ENCODE measurements at places on chromosomes 12 and 14.

DNA sequence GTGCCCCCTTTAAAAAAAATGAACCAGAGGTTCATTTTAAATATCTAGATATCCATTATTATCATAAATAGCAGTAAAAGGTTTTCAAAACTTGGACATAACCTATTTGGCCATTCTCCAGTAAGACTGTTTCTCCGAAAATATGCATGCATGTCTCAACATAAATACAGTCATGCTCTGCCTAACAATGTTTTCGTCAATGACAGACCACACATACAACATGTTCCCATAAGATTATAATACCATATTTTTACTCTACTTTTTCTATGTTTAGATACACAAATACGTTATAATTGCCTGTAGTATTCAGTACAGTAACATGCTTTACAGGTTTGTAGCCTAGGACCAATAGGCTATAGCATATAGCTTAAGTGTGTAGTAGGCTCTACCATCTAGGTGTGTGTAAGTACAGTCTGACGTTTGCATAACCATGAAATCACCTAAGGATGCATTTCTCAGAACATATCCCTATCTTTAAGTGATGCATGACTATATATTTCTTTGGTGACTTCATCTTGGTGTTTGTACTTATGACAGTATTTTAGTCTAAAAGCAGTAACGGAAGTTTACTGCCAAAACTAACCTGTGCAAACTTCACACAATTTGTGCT, 3.2 kb downstream of the TMEM19 start:
- no peak for DNase-seq

- no peak for DNase-seq
These were observed 131.8 kb upstream of the EEA1 start for GRCh38 chr12:93060666-93061472.

- DNase-seq, result no peak
These were observed 156.3 kb upstream of the LRIG3 start for GRCh38 chr12:59076622-59077021.

GRCh38 chr12:23025372-23026016, 400.5 kb downstream of the ETNK1 start:
- DNase-seq, result no peak

DNA sequence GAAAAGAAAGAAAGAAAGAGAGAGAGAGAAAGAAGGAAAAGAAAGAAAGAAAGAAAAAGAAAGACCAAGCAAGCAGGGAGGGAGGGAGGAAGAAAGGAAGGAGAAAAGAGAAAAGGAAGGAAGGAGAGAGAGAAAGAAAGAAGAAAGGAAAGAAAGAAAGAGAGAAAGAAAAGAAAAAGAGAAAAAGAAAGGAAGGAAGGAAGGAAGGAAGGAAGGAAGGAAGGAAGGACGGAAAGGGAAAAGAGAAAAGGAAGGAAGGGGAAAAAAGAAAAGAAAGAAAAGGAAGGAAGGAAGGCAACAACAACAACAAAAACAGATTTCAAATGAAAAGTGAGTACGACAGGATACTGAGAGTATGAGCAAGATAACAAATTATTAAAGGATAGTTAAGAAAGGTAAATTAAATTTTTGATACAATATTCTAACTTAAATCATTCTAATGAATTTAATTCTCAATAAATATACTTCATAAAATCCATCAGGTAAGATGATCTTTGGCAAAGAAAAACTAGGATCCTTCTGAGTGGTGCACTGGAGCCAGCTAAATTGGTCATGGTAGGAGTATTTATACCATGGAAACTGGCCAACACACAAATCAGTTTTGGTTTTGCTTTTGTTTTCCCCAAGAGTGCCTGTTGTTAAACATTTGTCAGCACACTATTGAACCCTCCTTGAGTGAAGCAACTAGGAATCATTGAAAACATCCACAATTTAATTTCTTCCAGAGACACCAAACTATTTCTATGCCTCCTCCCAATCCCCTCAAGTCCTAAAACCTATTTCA, 56.1 kb upstream of the DYRK2 start:
- DNase-seq, result no peak

- no peak for DNase-seq
These were observed 260.0 kb downstream of the CACNA1C start for GRCh38 chr12:2312770-2313169.

- DNase-seq, result no peak
These were observed 180.2 kb downstream of the TSPAN9 start for GRCh38 chr12:3257411-3257810.

- DNase-seq, result no peak
These were observed 13.1 kb downstream of the ATF1 start for GRCh38 chr12:50776749-50777728.

DNA sequence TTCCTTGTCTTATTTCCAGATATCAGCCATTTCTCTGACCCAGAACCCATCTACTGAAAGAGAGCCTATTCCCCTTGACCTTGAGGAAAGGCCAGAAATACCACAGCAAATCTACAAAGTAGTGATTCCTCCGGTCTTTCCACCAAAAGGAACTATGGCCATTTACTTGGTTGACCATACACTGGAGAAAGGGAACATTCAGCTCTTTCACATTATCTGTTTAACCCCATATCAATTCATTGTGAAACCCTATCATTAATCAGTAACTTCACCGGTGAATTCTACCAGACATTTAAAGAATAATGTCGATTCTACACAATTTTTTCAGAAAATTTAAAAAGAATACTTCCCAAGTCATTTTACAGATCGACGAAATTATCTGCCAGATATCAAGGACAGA, 265.7 kb upstream of the CLEC14A start:
- no peak for DNase-seq

GRCh38 chr12:92488735-92489134, 214.1 kb upstream of the PLEKHG7 start:
- DNase-seq, result no peak

DNA sequence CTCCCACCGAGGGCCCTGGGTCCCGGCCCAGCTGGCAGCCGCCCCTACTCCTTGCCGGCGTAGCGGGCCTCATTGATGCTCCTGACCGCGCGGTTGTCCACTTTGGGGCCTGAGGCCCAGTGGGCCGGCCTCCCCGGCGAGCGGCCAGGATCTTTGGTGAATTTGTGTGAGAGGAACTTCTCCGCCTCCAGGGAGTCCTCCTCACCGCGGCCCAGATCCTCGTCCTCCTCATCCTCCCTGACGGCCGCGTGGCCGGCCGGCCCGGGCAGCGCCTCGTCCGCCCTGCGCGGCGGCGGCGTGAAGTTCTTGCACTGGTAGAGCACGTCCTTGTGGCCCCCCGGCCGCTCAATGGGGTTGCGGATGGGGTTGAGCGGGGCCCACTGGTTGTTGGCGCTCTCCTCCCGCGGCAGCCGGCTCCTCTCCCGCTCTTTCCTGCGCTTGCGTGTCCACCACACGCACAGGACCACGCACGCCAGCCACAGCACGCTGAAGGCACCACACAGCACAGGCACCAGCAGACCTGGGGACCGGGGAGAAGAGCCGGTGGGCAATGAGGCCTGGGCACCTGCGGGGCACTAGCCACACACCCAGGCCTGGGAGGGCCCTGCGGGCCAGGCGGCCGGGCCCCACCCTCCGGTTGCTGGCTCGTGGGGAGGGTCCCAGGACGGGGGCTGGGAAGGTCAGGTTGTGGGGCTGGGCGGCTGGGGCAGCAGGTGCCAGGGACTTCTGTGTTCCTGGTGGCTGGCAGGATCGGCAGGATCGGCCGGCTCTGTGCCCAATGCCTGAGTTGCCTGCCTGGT, 25.7 kb downstream of the JAG2 start:
- DNase-seq, result no peak

GRCh38 chr12:23887055-23887835, 62.2 kb downstream of the SOX5 start:
- DNase-seq, result no peak

DNA sequence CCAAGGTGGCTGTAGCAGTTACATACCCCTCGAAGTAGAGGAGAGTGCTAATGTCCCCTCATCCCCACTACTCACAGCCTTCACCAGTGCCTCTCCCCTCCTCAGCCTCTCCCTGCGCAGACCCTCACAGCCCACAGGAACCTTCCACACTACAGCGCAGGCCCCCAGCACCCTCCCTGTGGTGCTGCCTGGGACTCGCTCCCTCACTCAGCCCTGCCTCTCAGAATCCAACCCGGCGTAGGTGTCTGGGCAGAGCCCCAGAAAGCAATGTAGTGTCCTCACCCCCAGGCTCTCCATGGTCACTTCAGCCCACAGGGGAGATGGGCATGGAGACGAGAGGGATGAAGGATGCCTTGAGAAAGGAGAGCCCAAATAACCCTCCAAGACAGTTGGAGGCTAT, 10.9 kb upstream of the ZNF740 start:
- DNase-seq, result no peak

DNA sequence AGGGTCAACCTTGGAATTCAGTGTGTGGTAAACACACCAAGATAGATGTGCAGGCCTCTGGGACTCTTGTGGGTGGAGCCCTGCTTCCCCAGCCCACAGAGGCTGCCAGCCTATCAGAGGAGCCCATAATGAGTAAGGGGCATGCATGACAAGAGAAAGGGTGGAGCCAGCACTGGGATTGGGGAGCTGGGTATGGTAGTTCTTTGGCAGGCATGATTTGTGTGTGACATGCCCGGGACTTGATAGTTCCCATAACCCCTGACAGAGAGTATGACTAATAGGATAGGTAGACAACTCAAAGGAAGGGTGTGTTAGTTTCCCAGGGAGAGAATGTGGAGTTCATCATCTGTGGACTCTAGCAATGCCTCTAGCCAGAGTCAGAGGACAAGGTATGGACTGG, 143.0 kb downstream of the EMP1 start:
- no peak for DNase-seq

- no peak for DNase-seq
These were observed 32.4 kb downstream of the FERMT2 start for GRCh38 chr14:52918486-52918885.

GRCh38 chr14:29892327-29892726, 35.3 kb downstream of the PRKD1 start:
- no peak for DNase-seq

DNA sequence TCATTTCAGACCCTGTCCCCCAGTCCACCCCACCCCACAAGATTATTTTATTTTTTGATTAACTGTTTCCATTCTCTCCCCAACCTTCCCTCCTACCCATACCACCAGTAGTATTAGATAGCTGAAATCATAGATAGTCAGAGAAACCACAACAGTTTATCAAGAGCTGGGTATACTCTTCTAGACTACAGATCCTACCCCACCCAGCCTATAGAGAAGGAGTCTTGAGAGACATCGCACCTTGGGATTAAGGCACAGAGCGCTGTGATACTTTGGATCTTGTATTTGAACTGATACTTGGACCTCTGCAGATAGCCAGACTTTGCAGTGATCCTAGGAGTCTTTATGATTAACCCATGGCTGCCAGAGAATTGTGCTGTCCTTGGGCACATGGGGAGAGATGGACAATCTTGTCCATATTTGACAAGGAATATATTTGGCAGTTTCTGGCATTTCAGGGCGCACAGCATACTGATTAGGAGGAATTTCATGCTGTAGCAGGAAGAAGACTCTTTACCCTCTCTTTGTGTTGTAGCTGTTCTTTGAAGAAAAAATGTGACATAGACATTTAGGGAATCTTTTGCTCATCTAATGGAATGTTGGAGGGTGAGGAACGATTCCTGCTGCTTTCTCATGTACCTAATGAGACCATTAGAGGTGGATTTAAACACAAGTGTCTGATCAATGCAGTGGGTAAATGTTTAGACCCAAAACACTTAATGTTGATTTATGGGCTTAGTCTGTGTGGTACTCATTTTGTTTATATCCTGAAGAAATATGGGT, 982 bp downstream of the RBMS2 start:
- no peak for DNase-seq

DNA sequence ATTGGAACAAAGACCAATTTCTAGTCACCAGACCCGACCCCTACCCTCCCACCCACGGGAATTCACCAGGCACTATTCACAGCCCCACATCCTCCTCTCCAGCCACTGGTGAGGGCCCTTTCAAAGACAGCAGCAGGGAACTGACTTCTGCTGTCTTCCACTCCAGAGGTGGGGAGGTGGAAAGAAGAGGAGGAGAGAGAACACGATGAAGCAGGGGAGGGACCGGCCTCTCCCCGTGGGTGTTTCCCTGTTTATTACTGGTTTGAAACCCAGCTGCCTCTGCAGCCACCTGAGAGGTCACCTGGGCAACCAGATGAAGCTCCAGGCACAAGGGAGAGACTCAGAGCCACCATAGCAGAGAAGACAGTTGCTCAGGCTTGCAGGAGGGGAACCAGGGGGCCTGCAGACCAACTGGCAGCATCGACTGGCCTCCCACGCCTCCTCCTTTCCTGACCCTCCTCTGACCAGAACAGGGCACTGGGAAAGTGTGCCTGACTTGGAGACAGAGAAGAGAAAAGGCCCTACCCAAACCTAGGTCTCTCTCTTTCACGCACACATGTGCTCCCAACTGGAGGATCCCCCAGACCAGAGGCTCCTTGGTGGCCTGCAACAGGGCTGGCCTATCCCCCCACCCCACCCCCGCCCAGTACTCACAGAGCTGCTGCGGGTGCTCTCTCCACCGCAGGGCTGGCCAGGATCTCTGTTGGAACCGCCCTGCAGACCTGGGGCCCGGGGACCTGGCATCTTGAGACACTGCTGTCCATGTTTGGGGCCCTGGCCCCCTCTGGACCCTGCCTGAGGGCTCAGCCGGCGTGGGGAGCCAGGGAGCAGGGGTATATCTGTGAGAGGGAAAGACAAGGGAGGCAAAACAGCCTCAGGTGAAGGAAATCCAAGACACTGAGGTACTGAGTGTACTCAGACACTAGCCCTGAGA, 22.8 kb downstream of the ANO2 start:
- no peak for DNase-seq

DNA sequence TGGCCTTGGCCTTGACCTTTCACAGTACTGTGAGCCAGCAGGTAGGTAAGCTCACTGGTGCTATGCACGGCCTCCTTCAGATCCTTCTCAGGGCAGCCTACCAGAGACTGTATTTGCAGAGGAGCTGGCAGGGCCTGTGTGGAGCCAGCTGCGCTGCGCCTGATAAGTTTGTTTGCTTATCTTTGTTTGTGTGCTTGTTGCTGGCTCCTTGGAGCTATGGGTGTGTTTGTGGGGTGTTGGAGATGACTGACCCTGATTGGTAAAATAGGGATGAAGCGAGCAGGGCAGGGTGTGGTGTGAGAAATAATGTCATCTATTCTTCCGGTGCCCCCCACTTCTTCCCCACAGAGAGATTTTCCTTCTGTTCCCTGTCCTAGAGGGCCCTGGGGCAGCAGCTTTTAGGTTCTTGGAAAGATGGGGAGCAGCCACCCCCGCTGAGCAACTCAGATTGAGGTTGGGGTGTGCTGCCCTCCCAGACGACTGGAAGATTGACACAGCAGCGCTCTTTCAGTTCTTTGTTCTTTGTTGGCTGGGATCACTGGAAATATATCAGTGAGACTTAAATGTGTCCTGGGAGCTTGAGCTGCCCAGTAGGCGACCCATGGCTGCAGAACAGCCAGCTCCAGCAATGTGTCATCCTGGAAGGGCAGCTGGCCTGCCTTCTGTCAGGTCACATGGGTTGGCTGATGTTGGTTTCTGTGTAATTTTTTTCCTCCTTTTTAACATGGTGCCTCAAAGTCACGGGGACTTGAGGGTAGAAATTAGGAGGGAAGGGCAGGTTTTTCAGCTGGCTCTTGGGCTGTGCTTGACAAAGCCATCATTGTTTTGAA, 19.6 kb downstream of the MLXIP start:
- no peak for DNase-seq

- DNase-seq, result no peak
These were observed 88.4 kb upstream of the SFSWAP start for GRCh38 chr12:131622422-131622955.

GRCh38 chr12:131615326-131616042, 95.4 kb upstream of the SFSWAP start:
- DNase-seq, result no peak

Measured in stimulated activated CD4-positive, alpha-beta T cell treated with anti-CD3 and anti-CD28 coated beads, Interleukin-4, amount 100 ng/mL, for 48 hours (primary cell).